ENCODE measurements at places on chromosomes 5 and 9.

DNA sequence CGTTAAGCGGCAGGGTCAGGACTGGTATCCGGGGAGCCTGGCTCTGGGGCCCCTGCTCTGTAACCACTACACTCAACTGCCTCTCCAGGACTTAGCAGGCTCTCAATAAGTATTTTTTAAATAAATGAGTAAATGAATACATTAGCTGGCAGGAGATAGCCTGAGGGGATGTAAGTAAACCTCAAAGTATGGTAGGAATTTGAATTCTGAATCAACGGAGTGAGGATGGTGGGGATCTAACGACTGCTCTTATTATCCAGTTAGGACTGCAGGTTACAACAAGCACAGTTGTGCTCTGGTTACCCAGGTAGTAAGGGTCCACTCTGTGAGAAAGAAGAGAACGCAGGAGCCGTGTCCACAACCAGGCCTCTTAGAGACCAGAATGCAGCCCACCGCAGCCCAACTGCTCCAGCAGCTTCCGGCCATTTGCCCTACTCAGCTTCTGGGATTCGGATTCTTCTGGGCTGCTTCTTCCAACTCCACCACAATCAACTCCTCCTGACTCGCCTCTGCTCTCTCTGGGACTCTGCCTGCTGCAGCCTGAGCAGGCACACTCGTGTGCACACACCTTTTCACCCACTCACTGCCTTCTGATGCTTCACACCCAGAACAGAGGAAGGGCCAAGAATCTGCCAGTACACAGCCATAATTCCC is 52.6 kb downstream of the MED27 start:
- no peak for DNase-seq

DNA sequence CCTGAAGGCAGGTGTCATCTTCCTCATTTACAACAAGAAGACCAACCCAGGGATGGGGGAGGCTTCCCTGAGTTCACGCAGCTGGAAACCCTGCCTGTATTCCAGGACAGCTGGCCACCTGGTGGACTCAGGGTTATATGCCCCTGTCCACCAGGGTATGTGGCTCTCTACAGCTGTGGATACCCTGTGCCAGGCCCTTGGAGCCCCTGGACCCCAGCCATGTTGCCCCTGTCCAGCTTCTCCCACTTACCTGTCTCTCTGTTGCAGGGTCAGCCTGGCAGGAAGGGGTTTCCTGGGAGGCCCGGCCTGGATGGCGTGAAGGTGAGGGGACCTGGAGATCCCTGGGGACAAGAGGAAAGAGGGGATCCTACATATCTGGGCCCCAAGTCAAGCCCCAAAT is 79.7 kb upstream of the ORM1 start:
- no peak for DNase-seq

GRCh38 chr9:111980398-111980797 is 83.8 kb downstream of the UGCG start:
- DNase-seq: no peak

DNA sequence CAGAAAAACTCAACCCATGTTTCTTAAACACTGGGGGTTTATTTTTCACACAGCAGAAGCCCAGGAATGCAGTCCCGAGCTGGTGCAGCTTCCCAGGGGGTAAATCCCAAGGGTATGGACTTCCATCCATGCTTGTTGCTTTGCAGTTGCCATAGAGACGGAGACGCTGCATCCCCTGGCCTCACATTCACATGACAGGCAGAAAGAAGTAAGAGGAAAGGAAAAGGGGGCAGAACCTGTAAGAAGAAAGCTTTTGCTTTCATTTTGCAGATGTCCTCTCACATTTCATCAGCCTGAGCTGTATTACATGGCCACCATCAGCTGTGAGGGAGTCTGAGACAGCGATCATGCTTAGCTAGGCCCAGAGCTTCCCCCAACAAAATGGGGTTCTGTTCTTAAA is 321.0 kb downstream of the AGTPBP1 start:
- peak; percentile 82 for DNase-seq

DNA sequence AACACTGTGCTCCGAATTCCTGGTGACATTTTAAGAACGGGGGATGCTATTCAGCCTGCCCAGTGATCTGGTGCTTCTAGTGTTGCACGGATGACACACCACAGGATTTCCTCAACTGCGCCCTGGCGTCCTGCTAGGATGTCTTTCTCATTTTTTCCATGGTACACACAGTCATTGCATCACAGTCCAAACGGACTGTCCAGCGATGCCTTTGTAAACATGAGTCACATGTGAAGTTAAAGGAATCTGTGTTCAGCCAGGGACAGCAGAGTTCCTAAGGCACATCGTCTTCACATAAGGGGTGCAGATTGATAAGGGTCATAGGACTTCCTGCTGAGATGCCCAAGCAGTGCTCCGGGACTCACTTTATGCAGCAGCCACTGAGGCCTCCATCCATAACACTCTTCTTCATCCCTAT is 9.3 kb upstream of the PTPN3 start:
- no peak for DNase-seq

- DNase-seq: peak; percentile 59
Observed at GRCh38 chr5:141858079-141858765, 20.0 kb downstream of the PCDH1 start.

DNA sequence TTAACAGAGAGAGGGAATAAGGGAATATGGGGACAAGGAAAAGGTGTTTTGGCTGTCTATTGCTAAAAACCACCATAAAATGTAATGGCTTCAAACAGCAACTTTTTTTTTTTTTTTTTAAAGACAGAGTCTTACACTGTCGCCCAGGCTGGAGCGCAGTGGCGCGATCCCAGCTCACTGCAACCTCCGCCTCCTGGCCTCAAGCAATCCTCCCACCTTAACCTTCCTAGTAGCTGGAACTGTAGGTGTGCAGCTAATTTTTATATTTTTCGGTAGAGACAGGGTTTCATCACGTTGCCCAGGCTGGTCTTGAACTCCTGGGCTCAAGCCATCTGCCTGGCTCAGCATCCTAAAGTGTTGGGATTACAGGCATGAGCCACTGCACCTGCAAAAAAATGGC is 4.3 kb upstream of the SPATA24 start:
- DNase-seq: no peak

DNA sequence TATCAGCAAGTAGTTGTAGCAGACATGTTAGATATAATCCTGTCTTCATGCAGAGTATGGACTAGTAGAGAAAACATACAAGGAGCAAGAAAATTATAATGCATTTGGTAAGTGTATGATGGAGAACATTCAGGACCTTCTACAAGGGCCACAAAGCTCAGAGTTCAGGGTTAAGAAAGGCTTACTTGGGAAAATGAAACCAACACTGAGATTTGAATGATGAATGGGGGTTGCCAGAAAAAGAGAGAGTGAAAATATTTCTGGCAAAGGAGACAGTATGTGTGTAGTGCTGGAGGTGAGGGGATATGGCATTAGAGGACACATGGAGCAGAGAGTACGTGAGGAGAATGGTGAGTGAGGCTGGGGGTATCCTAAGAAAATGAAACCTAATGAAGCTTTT is 169.8 kb upstream of the STK32A start:
- no peak for DNase-seq

- DNase-seq: peak; percentile 59
Observed at GRCh38 chr5:139985733-139986132, 57.4 kb downstream of the NRG2 start.

GRCh38 chr5:73644385-73644963 is 18.5 kb downstream of the ARHGEF28 start:
- no peak for DNase-seq

DNA sequence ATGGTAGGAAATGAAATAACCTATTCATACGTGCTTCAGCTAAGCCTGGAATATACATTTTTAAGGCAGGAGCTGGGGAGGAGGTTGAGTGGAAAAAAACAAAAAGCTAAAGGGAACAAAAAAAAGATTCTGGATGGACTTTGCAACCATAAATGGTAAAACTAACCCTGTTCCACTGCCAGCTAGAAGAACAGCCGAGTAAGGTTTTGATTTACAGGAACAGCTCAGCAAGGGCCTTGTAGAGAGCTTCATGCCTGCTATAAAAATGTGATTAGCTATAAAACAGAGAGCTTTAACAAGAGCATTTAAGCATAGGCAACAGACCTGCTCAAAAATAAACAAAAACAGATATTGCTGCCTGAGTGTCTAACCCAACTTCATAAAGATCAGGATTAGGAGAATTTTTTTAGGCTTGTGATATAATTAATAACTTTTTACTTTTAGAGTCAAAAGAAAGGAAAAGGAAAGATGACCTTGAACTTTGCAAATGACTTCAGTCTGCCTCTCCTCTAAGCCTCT is 194.8 kb downstream of the FBXL7 start:
- no peak for DNase-seq

- no peak for DNase-seq
Observed at GRCh38 chr9:86977205-86977835, 30.0 kb upstream of the GAS1 start.

- peak; percentile 73 for DNase-seq
Observed at GRCh38 chr5:103808464-103809106, 246.0 kb upstream of the NUDT12 start.

All from neural progenitor cell (in vitro differentiated cells).